ENCODE measurements at places on chromosomes 2 and 18.

DNA sequence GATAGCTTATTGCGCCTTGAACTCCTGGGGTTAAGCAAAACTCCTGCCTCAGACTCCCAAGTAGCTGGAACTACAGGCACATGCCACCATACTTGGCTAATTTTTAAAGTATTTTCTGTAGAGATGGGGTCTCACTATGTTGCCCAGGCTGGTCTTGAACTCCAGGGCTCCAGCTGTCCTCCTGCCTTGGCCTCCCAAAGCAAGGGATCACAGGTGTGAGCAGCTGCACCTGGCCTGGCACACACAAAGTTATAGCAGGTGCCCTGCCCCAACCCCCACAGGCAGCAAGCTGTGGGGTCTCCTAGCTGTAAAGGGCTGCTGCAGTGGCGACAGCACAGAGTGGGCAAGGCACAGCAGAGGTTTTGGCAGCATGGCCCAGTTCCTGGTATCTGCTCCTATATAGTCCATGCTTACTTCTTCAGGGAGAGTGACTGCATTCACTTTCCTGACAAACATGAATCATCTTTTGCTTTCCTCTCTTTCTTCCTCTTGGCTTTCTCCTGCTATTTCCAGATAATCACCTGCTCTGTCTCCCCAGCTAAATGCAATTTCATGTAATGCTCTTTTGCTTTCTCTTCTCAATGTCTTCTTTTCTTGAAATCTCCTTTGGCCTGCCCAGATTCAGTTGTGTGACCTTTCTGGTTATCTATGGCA, 27.3 kb upstream of the METAP1D start:
- no peak for DNase-seq

DNA sequence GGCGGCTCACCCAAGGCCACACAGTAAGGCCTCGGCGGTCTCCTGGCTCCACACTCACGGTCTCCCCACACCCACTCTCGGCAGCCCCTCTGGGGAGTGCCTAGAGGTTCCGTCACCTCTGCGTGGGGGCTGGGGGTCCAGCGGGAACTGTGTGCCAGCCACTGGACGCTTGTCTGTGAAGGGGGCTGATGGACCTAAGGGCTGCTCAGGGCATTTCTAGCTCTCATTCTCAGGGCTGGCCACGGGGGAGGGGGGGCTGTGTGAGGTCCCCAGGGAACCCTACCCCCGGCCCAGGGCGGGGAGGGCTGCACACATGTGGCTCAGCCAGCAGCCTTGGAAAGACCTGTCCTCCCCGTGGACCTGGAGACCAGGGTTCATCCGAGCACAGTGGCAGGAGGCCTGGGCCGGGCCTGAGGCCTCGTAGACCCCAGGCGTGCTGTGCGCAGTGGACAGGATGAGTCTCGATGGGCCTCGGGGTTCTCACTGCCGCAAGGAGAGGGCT, 27.1 kb upstream of the ODC1 start:
- DNase-seq = no peak

DNA sequence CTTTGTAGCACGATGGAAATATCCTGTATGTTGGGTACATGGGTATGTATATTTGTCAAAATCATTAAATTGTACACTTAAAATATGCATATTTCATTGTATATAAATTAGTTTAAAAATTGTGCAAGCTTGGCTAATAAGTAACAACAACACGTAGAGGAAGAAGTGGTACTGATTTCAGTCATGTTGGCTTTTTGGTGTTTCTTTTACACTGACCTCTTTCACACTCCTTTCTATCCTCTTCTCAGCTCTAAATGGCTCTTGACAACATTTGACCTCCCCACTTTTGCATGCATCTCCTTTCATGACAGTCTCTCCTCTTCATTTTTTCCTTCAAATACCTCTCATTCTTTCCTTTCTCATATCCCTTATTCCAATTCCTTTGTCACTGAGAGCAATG, 801.4 kb upstream of the ZEB2 start:
- DNase-seq = no peak

- DNase-seq = no peak
Observed at GRCh38 chr2:100211521-100211920, 69.1 kb upstream of the AFF3 start.

DNA sequence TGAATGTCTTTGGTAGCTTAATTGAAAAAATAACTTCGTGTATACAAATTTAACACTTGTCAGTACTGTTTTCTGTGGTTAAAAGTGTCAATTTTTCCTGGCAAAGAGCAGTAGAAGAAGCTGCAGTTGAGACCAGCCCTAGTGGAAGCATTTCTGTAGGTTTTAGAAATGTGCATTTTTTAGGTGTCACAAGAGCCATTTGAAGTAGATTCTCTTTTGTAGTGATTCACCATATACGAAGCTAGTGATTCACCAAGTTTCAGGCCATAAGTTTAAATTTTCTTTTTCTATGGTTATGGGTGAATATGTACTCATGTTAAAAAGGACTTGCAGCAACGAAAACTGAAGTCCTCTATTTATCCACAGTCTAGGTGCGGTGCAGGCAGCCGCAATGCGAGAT, 4.2 kb downstream of the NABP1 start:
- DNase-seq = no peak

DNA sequence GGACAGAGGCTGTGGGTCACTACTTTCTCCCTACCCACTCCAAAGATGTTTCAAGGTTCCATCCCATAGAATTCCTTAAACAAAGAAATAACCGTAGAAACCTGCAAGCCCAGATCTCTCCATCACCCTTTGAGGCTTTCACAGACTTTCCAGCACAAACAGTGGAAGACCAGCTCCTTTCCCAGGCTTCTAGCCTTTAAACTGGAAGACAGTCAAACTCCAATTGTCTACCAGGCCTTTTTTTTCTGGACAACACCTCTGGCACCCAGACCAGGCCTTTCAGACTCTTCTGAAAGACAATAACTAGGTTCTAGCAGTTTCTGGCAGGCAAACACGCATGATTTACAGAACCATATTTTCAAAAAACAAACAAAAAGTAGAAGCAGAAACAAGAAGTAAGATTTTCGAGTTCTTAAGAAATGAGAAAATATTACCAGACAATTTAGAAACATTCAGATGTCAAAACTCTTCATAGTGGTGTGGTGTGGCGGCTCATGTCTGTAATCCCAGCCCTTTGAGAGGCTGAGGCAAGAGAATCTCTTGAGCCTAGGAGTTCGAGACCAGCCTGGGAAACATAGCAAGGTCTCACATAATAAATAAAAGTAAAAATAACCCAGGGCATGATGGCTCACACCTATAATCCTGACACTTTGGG, 106.8 kb upstream of the MSH2 start:
- no peak for DNase-seq

GRCh38 chr2:64944484-64944883, 44.7 kb upstream of the SLC1A4 start:
- DNase-seq = no peak

All from A549 (cell line).